Hematopoietic multipotent progenitor cell (in vitro differentiated cells): ENCODE measurements at places on chromosomes 3 and 15. TPM values are rescaled to one million over a fixed set of nuclear protein-coding genes. Genes with fewer than 3 reads are reported as not detected.

Gene TGM5
- total RNA-seq, result under 0.01 TPM

DNA sequence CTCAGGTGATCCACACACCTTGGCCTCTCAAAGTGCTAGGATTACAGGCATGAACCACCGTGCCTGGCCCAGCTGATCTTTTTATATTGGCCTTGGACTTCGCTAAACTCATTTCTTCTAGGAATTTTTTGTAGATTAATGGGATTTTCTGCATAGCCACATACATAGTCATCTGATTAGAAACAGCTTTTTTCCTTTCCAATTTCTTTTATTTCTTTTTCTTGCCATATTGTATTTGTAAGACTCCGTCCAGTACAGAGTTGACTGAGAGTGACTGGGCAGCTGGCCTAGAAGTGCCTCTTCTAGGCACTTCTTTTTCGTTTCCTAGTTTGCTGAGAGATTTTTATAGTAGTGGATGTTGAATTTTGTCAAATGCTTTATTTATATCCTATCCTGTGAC, 37.4 kb downstream of the ARIH1 start:
- DNase-seq, result no peak

DNA sequence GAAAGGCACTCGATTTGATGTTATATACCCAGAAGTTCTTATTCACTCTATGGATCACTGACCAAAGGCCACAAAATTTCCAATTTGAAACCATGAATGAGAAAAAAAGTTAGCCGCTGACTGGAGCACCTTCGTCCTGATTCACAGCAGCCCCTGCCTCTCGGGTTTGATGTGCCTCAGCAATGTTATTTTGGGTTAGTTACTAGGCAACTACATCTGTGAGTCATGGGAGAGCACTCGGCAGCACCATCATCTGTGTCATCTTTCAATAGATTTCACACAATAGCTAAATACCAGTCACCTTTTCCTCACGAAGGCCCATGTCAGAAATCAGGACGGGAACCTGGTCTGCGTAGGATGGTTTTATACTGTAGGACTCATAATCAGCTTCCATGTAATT, 269.2 kb downstream of the ZBBX start:
- no peak for DNase-seq

DNA sequence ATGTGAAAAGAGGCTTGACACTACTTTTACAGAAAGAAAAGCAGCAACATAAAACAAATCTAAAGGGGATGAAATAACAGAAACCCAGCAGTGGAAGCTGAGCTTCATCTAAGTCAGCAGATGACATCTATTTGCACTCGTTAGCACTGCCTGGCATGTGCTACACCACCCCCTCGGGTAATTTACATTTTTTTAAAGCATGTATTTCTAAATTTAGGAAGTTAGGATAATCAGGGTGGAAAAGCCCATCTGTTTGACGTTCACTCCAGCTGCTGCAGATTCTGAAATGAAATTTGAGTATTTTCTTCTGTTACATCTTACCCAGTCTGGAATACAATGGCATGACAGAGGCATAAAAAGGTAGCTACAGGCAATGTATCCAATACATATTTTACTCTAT, 20.7 kb downstream of the IGSF11 start:
- no peak for DNase-seq

Gene PPP2R3A
- 2.2 TPM for total RNA-seq

Gene CDAN1
- 15.1 TPM for total RNA-seq

- DNase-seq, result no peak
Measured at GRCh38 chr15:33215941-33216872, 21.7 kb upstream of the FMN1 start.

GRCh38 chr3:127808197-127808596, 14.1 kb downstream of the MGLL start:
- DNase-seq, result no peak

GRCh38 chr3:180420804-180421203, 181.2 kb upstream of the TTC14 start:
- no peak for DNase-seq

- DNase-seq, result no peak
Measured at GRCh38 chr3:46221938-46222337, 13.8 kb upstream of the CCR1 start.

DNA sequence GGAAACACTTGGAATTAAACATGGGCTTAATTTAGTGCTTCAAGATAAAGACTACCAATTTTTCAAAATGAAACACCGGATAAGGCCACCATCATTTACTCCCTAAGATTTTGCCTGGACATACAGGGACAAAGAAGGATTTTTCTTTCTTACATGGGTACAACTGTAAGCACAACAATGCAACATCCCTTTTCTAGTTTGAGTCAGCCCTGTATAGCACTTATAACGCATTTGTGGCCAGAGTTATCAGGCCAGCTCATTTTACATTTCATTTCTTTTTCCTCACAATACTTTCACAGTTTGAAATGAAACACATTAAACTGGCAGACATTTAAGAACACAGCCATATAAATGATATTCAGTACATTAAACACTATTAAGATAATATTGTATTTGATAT, 9.8 kb upstream of the SUCNR1 start:
- DNase-seq, result no peak

DNA sequence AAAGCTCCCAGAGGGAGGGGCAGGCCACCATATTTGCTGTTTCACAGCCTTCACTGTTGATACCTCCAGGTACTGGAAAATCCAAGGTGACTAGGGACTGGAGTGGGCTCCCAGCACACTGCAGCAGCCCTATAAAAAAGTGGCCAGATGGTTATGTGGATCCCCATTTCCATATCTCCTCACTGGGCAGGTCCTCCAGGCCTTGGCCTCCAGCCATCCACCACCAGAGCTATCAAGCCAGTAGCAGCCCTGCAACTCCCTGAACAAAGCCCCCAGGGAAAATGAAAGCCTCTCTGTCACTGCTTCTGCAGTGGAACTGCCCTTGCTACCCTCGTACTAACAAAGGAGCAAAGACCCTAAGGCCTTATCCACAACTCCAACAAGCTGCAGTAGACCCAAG, 58.4 kb downstream of the ILDR1 start:
- DNase-seq, result no peak

DNA sequence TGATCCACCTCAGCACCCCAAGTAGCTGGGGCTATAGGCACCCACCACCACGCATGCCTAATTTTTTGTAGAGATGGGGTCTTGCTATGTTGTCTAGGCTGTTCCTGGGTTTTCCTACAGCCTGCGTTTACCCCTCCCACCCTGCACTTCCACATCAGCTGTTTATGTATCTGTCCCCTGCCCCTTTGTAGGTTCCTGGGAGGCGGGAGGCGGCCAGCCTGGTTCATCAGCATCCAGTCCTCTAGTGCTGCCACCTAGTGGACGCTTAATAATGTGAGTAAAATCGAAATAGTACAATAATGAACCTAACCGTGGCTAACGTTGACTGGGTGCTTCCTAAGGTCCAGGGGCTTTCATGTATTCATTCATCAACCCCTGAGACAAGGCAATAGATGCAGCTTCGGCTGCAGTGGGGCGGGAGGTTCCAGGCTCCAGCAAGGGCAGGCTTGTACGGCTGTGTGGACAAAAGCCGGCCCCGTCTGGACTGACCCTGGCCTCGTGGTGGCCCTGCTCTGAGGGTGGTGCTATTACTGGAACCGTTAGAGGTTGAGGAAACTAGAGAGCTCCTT, 1.2 kb upstream of the LCTL start:
- peak; percentile 77 for DNase-seq

DNA sequence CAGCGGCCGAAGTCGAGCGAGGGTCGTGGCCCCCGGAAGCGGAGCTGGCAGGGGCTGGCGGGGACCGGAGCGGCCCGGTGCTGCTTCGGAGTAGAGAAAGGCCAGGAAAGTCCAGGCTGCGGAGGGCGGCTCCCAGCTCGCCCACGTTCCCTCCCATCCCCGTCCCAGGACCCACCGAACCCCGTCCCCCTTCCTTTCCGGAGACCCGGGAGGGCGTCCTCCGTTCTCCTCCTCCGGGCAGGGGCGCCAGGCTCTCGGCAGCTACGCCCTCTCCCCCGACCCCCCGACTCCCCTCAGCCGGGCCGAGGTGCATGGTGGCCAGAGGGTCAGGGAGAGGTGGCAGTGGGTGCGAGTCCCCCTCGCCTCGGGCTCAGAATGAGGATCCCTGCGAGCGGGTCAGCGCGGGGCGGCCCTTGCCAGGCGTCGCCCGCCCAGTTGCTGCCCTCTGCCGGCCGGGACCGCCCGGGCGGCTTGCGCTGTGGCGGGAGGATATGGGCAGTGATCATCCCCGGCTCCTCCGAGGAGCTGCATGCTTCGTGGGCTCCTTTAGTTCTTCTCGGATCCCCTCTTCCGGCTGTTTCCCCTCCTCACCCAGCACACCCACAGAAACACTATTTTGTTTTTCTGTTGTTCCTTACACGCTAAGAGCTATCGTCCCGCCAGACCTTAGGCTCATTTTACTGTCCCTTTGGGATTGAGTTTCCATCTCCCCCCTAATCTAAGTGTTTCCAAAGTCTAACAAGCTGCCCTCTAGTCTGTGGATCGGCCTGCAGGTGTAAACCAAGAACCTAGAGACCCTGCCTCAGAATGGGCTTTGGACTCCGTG, 744 bp upstream of the ALDH1A2 start:
- DNase-seq, result peak; percentile 18

Gene TRAT1
- under 0.01 TPM for total RNA-seq

DNA sequence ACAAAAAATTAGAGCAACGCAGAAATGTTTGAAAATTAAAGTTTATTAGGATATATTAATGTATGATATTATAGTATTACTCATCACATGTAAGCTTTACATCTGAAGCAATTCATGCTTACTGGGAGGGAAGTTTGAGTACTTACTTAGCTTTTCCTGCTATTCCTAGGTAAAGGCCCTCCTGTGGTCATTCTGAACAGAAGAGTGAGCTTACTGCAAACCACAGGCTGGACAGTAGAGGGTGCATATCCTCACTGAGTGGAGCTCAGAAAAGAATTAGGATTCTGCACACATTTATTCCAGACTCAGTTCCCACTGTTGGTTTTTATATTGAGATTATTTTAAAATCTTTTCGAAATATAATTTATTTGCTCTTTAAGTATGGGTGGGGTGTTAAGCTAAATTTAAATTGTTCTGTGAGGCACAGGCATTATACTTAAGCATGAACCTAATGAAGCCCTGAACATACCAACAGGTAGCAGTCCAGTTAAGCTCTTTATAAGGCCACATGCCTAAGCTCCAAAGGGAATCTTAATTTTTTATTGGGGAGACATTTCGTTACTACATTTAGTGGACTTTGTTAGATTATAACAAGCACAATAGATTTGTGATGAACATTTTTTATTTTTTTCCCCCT, 10.2 kb downstream of the MRPS22 start:
- no peak for DNase-seq

DNA sequence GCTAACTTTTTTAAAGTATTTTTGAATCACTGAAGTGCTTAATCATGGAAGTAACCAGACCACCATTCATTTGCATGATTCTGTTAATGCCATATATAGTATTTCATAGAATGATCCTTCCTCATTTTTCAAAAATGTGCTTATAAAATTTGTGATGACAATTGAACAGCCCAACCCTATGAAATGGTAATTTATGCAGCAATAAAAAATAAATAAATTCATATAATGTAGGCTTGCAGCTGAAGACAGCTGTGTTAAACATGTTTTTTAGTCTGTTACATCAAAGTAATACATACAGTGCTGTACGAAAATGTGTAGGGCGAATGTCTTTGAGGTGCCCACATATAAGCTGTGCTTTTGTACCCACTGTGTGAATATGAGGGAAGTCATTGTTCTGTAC, 131.7 kb downstream of the FILIP1L start:
- DNase-seq, result no peak

Gene MESP2
- total RNA-seq, result under 0.01 TPM

DNA sequence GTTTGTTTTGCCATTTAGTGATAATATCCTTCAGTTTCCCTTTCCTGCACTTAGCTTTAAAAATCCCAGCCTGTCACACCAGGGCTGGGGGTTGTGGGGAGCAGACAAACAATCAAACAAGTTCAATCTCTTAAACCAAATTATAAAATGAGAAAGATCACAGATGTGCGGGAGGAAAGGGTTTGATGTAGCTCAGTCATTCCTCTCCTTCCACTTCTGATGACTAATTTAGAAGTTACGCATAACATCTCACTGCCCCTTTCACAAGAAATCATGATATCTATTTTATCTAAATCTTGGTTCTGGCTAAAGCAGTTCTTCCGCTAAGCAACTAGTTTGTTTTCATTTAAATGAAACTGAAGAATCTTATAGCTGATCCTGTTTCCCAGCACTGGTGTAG, 34.1 kb upstream of the ATG7 start:
- DNase-seq, result no peak

DNA sequence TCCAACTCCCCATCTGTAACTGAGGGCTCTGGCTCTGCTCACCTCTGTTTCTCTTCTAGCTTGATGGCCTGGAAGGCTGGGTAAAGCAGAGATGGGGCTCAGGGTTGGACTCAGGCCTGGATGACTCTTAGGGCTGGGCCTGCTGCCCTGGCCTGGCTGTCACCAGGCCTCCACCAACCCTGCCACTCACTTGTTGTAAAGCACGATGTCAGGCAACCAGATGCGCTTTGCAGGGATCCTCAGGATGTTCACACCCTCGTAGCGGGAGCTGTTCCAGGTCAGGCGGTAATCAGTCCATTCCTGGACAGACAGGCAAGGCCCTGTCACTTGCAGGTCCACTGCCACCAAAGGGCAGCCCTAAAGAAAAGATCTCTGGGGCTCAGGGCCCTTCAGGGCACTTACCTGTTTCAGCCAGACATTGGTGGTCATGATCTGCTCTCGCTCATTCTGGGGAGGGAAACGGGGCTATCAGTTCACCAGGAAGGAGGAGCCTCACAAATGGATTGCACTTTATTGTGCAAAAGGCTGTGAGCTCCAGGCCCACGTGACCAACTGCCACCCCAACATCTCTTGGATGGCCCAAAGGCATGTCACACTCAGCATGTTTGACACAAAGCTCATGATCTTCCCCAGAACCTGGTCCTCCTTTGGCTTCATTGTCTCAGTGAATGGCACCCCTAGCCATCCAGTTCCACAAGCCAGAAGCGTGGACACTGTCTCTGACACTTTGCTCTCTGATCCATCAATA, 9.9 kb downstream of the CHRNB4 start:
- no peak for DNase-seq

DNA sequence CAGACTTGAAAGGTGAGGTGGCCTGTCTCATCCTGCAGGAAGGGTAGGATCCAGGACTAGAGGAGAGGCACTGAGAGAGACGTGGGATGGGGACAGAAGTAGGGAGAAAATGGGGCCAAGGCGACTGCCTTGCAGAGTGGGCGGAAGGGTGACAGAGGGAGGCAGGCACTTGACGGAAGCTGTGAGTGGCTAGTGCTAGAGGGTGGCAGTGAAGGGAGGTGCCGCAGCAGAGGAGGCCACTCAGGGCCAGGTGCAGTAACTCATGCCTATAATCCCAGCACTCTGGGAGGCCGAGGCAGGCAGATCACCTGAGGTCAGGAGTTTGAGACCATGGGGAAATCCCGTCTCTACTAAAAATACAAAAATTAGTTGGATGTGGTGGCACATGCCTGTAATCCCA, 7.3 kb downstream of the CCDC33 start:
- DNase-seq, result no peak

GRCh38 chr3:24684506-24685023, 189.9 kb upstream of the THRB start:
- no peak for DNase-seq

Gene ZNF502
- 1.3 TPM for total RNA-seq

DNA sequence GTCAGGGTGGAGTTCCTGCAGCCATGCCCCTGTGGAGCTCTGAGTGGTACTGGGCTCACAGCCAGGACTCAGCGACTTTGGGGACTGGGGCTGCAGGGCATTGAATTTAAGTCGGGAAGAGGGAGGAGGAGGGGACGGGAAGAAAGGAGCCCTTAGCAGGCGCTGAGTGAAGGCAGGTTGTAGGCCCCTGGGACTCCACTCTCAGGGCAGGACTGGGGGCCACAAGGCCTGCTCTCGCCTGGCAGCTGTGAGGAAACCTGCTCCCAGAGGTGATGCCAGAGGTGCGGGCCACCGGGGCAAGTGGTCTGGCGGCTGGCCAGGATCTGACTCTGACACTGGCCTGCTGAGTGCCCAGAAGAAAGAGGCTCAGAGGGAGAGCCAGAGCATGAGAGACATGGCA, 73.5 kb downstream of the EPHB3 start:
- peak; percentile 29 for DNase-seq
